ENCODE measurements at places on chromosomes 4 and X.

DNA sequence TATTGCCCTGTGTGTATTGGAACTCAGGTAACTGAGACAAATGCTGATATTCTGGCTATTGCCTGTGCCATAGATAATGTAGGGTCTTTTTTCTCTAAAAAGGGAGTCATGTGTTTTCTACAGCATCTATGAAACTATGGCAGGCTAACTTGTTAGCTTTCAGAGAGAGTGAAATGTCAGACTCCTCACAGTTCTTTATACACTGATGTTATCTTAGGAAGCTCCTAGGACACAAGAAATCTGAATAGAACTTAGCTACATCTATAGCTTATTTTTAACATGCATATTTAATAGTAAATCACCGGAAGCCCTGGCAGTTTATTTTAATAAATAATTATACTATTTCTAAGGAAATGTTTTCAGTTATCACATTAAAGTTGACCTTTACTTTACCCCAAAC lies 369.6 kb downstream of the NAF1 start:
- DNase-seq = no peak

DNA sequence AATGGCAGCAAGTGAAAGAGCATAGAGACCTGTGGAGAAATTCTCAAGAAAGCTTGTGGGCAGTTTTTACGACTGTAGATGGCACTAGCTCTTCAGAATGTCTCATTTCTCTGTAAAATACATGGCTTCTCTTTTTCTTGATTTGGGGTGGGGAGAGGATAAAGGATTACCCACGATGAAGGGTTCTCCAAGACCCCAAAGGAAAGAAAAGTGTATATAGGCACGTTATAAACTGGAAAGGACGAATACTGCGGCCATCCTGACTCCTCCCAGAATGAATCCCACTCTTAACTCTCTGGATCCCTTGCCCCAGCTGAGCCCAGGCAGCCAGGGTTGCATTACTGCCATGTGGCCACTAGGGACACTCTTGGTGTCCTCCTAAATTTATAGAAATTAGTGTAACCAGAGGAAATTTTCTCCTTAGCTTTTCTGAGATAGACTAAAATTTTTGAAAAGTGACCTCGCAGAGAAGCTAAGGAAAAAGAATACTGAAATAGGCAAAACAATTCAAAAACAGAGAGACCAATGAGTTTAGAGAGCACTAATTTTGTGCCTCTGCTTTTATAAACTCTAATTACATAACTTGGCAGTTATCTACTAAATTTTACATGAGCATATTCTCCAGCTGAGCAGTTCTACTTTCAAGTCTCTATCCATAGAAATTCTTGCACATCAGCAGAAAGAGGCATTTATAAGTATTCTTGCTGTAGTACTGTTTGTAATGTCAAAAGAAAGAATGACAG lies 37.8 kb upstream of the PCDH19 start:
- DNase-seq = peak; percentile 61

GRCh38 chr4:114598191-114599121 lies at the start of gene UGT8:
TSS of gene UGT8 (plus strand) at chr4:114598807. CDS start at chr4:114622881, 24,074 bp downstream.
- DNase-seq = peak; percentile 77

GRCh38 chr4:54660591-54660990 lies 2.8 kb downstream of the KIT start:
- no peak for DNase-seq

- no peak for DNase-seq
Measured at GRCh38 chrX:10008483-10009056, 41.4 kb downstream of the CLDN34 start.

DNA sequence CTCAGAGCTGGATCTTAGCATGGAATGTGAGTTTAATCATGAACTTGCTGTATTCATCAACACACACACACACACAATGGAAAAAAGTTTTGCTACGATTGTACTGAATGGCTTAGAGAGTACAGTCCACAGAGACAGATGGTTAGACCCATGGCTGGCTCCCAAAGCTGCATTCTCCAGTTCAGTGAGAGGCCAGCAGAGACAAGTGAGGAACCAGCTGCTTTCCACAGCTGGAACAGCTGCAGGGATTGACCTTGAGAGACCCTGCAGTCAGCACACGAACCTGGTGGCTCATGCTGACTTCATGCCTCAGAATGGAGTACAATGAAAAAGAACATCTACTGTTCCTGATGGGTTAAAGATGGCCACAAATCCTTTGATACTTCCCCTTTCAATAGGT lies 94.5 kb downstream of the DHX15 start:
- DNase-seq = no peak

DNA sequence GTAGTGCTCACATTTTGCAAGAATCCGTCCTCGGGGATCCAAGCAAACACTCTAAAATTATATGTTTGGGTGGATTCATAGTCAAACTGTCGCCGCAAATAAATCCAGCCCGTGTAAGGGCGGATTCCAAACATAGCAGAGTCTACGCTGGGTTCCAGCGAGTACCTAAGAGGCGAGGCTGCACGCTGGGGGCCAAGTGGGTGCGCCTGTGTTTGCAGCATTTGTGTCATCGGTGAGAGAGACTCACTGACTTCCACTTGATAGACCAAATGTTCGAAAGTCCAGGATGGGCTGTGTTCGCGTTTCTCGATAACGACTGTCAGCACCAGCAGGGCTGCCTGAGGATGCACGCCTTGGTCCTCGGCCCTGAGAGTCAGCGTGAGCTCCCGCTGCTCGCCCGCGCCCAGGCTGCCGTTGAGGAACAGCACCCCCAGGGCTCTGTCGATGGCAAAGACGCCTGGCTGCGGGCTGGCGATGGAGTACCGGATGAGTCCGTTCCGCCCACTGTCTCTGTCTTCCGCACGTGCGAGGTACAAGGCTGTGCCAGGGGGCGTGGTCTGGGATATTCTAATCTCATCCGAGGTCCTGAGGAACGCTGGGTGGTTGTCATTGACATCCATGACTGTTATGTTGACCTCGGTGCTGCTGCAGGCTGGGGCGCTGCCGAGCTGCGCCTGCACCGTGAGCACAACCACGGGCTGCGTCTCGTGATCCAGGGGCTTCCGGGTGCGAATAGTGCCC lies 158.7 kb downstream of the DCHS2 start:
- DNase-seq = peak; percentile 43

DNA sequence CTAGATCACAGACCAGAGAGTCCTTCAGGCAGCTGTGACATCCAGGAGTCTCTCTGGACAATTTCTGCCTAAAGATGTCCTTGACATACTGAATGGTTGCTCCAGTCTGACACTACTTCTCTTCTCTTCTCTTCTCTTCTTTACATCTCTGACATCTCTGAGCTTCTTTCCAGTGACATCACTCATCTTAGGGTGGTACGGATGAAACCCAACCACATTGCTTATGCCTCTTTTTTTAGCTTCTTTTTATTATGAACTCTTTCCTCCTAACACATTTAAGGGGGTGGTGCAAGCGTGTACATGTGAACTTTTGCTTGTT lies 39.4 kb upstream of the IRF2 start:
- no peak for DNase-seq

DNA sequence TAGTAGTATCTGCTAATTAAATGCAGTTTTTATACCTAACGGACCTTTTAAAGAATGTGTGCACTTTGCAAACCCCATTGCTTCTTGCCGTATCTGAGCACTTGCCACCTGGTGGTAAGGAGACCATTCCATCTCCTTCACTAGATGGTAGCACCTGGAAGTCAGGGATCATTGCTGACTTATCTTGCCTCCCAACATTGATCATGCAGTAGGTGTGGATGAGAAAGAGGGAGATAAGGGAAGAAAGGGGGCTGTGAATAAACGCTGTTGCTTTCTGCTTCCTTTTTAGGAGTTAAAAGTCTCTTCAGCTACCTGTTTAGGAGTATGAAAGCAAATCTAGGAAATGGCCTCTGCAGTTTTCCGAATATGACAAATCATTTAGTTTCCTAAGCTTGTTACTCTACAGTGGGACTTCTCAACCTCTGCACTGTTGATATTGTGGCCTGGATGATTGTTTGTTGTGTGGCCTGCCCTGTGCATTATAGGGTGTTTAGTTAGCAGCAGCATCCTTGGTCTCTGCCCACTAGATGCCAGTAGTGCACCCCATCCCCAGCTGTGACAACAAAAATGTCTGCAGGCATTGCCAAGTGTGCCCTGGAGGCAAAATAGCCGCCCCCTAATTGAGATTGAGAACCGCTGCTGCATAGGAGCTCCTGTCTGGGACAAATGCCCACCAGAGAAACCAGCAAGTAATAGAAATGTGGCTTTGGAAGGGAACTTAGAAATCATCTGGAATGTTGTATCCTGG lies 38.8 kb downstream of the GAB1 start:
- DNase-seq = peak; percentile 39

- DNase-seq = peak; percentile 52
Measured at GRCh38 chrX:156001667-156002021, 4.1 kb downstream of the IL9R start.

- no peak for DNase-seq
Measured at GRCh38 chrX:68853665-68854251, 24.9 kb downstream of the EFNB1 start.

GRCh38 chr4:128670513-128670912 lies 139.0 kb upstream of the JADE1 start:
- no peak for DNase-seq

- DNase-seq = no peak
Measured at GRCh38 chr4:100302061-100303026, 112.1 kb upstream of the DDIT4L start.

DNA sequence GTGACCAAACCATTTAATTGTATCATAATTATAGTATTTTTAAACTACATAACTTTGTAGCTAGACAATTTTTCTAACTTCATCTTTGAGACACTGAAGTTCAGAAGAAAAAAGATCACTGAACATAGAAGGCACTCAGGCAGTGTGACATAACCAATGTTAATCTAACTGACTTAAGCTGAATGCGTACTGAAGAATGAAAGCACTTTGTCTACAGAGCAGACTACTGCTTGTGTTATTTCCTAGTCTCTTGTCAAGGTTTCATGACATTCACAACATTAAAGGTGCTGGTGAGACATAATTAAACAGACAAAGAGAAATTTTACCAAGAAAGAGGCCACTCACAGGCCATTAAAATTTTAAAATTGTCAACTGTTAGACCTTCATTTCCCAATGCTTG lies 13.5 kb downstream of the AMMECR1 start:
- no peak for DNase-seq

- no peak for DNase-seq
Measured at GRCh38 chr4:120277391-120277790, 210.7 kb upstream of the MAD2L1 start.

GRCh38 chrX:120727452-120727851 lies 97.6 kb upstream of the C1GALT1C1 start:
- no peak for DNase-seq

DNA sequence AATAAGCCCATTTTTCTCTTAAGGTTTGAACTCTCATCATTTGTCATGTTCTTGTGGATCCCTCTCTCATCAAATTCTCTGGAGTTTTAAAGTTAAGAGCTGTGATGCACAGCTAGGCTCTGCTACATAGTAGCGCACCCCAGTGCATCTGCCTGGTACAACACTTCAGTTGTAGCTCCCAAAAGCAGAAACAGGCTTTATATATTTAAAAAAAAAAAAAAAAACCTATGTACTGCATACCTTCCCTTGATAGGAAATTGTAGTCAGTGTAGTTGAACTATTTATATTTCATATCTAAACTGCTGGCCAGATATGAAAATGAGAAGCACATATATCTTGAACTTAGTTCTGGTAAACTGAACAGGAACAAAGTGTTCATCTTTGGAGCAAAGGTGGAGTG lies 131.4 kb downstream of the KLHL13 start:
- DNase-seq = peak; percentile 16

DNA sequence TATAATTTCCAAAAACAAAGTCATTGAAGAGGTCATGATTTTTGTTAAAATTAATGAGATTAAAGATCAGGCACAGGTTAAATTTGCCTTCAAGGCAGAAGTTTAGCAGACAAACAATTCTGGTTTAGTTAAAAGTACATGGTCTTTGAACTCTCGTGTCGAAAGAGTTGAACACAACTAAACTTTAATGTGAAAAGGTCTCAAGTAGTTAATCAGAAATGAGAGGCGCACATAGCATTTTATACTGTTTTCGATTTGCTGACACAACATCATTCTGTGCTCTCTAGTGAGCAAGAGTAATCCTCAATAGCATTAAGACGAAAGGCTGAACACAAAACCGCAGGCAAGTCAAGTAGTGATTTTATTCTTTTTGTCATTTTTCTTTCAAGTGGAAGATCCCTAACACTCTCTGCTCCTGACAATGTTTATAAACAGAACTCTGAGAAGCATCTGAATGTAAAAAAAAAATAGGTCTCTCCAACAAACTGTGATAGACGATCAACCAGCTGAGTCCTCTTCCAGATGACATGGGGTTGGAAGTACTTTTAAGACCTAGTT lies 49.8 kb downstream of the SH3RF1 start:
- no peak for DNase-seq

GRCh38 chrX:64206556-64207162 lies 1.2 kb upstream of the AMER1 start:
- DNase-seq = no peak

- DNase-seq = no peak
Measured at GRCh38 chr4:68499021-68499420, 51.8 kb downstream of the TMPRSS11E start.

DNA sequence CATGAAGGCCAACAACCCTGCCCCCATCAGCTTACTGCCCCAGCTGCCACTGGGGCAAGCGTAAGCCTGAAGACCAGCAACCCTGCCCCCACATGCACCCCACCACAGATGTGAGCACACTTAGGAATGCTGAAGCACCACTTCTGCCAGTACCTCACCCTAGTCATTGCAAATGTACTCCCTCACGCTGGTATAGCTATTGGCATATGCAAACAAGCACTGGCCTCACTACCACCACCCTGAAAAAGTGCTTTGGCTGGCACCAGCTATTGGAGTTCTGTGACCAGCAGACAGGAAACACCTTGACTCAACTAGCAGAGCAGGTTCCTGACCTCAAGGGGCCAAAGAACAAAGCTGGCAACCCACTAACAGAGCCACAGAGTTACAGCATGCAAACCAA lies 534.4 kb upstream of the POU3F4 start:
- DNase-seq = no peak

DNA sequence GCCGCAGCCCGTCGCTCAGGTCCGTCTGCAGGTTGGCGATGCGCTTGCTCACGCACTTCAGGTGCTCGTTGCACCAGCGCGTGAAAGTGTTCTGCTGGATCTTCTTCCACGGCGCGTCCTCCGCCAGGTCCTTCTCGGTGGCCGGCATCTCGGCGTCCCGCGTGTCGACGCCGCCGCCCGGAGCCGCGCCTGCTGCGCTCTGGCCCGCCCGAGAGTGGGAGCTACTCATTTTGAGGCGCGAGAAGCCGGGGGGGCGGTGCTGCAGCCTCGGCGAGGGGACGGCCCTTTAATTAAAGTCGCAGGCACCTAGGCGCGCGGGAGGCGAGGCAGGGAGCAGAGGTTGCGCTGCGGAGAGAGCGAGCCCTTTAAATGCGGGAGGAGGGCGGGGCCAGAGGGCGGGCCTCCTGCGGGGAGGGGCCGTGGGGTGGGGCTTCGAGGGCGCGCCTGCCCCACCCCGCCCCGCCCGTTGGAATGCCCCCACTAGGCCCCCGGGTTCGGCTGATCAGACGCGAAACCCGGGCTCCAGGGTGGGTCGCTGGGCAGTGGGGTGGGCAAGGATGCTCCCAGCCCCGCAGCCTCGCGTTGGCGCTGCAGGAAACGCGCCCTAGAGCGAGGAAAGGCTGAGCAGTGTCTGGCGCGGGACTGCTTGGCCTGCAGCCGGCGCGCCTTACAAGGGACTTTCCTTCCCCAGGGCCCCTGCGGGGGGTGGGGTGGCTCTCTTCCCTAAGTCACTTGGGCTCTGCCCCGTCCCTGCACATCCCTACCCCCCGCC lies 3.2 kb downstream of the FLNA start:
- DNase-seq = peak; percentile 88
